ENCODE measurements at places on chromosomes 2 and 18. TPM values are rescaled to one million over a fixed set of nuclear protein-coding genes. Genes with fewer than 3 reads are reported as not detected.

The RAB11FIP5 gene
- total RNA-seq = 41.7 TPM

The MEP1B gene
- total RNA-seq = not detected

The PCGF1 gene
- total RNA-seq = 25.9 TPM

The CREG2 gene
- total RNA-seq = 1.1 TPM

The PRKAG3 gene
- under 0.01 TPM for total RNA-seq

The SLC5A7 gene
- not detected for total RNA-seq

The TMEM163 gene
- not detected for total RNA-seq

The C2orf72 gene
- 0.38 TPM for total RNA-seq

The ACMSD gene
- 0.28 TPM for total RNA-seq

The SLC11A1 gene
- total RNA-seq = 0.28 TPM

The CDK5R2 gene
- not detected for total RNA-seq

The LOXHD1 gene
- not detected for total RNA-seq

The GPD2 gene
- total RNA-seq = 97.2 TPM

The EML6 gene
- total RNA-seq = 0.58 TPM

The PTH2R gene
- total RNA-seq = not detected

The ATP9B gene
- total RNA-seq = 14.8 TPM

The UGT1A4 gene
- total RNA-seq = not detected

The SERPINB4 gene
- total RNA-seq = not detected

The METTL8 gene
- total RNA-seq = 26.3 TPM

The ADRA2B gene
- 2.0 TPM for total RNA-seq

The IL18R1 gene
- total RNA-seq = 0.96 TPM

The GCG gene
- total RNA-seq = not detected

The ANKZF1 gene
- total RNA-seq = 23.0 TPM

The ADCY3 gene
- total RNA-seq = 49.0 TPM

The FAHD2A gene
- total RNA-seq = 15.5 TPM

The CCDC68 gene
- 5.9 TPM for total RNA-seq

The KLHL41 gene
- 0.38 TPM for total RNA-seq

The ZBTB7C gene
- not detected for total RNA-seq

The CHRNA1 gene
- total RNA-seq = 0.38 TPM

The CYP27C1 gene
- not detected for total RNA-seq

The FAM110C gene
- 1.4 TPM for total RNA-seq

The FSHR gene
- not detected for total RNA-seq

The EFEMP1 gene
- 2,583 TPM for total RNA-seq

The CAPN13 gene
- under 0.01 TPM for total RNA-seq

The TCF23 gene
- not detected for total RNA-seq

The CXCR1 gene
- not detected for total RNA-seq

The AKAIN1 gene
- total RNA-seq = not detected

The ICOS gene
- not detected for total RNA-seq

The PAX8 gene
- 0.38 TPM for total RNA-seq

The DES gene
- 0.77 TPM for total RNA-seq

The IL1RN gene
- 0.28 TPM for total RNA-seq

The CNGA3 gene
- not detected for total RNA-seq

The EGR4 gene
- not detected for total RNA-seq

The MAP3K2 gene
- total RNA-seq = 40.8 TPM

The ITGB6 gene
- total RNA-seq = 0.19 TPM

The LTBP1 gene
- total RNA-seq = 214 TPM

The UGT1A3 gene
- total RNA-seq = not detected

The SPIRE1 gene
- total RNA-seq = 29.9 TPM

The G6PC2 gene
- total RNA-seq = not detected

The TDRD15 gene
- total RNA-seq = not detected

Data from regular cardiac myocyte (primary cell).